ENCODE measurements at places on chromosomes 7 and 10.

- DNase-seq = peak; percentile 21
Observed at GRCh38 chr7:5997210-5997808, 11.5 kb downstream of the PMS2 start.

- DNase-seq = no peak
Observed at GRCh38 chr7:48004032-48004431, 24.6 kb upstream of the HUS1 start.

DNA sequence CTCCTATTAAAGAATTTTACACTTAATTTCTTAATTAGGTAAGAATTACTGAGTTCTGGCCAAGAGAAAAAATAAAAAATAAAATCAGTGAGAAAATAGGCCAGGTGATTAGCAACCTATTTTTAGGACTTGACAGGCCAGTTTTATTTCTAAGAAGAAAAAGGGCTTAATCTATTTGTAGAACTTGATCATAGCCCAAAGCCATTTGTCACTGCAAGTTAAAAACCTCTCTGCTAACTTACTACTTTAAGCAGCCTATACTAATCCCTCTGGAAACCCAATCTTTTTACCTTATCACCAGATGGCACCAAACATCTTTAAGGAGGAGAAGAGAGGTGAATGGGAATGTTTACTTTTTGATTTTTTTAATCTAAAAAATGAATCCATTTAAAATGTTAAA, 222.1 kb upstream of the RHOBTB1 start:
- no peak for DNase-seq

GRCh38 chr7:50426280-50427045, 23.7 kb downstream of the FIGNL1 start:
- DNase-seq = no peak
